ENCODE measurements at places on chromosomes 16 and 17.

DNA sequence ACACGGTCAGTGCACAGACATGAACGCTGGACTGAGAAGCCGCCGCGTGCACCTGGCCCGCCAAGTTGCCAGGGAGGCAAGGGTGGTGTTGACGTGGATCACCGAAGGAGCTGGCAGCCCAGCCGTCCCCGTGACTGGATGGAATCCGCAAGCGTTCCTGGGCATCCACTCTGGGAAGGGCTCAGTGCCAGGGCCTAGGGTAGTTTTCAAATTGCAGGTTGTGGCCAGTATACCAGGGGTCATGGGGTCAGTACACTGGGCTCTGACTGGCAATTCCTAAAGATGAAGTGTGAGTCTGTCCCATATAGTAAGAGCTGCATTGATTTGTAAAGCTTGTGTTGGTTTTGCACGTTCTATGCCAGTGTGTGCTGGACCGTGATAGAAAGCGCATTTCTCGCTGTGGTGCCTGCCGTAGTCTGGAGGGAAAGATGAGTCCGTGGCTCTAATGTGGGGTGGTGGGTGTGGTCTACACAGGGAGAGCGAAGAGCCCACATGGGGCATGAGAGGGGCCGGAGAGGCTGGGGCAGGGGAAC, 21.1 kb upstream of the METRNL start:
- H3K4me1 ChIP-seq, result peaks cover 15% of the 10 kb centered on the region
- no peaks in the 10 kb centered on the region for H3K27me3 ChIP-seq
- H3K4me3 ChIP-seq, result no peak overlapping the region

- H3K4me3 ChIP-seq, result no peak overlapping the region
- no peak overlapping the region for H3K27ac ChIP-seq
- peaks cover 30% of the 10 kb centered on the region for H3K4me1 ChIP-seq
- H3K36me3 ChIP-seq, result peaks cover 66% of the 10 kb centered on the region
- H3K27me3 ChIP-seq, result no peaks in the 10 kb centered on the region
Observed at GRCh38 chr16:87457061-87457611, 35.7 kb downstream of the ZCCHC14 start.

DNA sequence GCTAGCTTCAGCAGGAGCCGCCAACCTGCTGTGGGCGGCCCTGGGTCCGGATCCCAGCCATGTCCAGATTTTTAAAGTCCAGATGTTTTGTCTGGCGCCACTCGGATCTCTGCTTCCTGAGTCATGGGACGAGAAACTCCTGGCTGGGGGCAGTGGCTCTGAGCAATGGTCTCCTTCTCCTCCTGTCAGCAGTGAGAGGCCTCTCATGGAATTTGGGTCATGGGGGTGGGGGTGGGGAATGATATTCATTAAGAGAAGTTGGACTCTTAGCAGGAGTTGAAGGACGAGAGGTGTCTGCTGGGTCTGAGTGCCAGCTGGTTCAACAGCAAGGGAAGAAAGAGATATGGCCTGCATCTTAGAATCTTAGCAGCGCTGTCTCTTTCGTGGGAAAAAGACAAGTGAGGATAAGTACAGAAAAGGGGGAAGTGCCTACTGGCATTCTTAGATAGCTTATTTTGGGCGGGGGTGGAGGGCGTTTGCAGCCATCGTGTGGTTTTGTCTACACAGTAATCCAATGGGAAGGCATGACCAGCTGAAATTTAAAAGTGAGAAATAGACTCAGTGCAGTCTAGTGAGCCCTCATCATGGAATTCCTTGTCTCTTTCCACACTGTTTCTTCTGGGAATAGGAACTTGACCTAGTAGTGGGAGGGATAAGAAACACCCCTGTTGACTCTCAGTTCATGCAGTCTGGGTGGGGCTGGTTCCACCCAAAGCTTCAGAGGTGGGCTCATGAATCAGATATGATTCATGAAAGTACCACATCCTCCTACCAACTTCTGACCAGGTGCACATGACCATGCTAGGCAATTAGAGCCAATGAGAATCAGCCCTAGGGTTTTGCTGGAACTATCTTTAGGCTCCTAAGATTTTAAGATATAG, 80.5 kb downstream of the MYH13 start:
- peaks cover 8% of the 10 kb centered on the region for H3K27me3 ChIP-seq
- peaks cover 12% of the 10 kb centered on the region for H3K4me1 ChIP-seq
- DNase-seq, result no peak
- no peak overlapping the region for H3K4me3 ChIP-seq

DNA sequence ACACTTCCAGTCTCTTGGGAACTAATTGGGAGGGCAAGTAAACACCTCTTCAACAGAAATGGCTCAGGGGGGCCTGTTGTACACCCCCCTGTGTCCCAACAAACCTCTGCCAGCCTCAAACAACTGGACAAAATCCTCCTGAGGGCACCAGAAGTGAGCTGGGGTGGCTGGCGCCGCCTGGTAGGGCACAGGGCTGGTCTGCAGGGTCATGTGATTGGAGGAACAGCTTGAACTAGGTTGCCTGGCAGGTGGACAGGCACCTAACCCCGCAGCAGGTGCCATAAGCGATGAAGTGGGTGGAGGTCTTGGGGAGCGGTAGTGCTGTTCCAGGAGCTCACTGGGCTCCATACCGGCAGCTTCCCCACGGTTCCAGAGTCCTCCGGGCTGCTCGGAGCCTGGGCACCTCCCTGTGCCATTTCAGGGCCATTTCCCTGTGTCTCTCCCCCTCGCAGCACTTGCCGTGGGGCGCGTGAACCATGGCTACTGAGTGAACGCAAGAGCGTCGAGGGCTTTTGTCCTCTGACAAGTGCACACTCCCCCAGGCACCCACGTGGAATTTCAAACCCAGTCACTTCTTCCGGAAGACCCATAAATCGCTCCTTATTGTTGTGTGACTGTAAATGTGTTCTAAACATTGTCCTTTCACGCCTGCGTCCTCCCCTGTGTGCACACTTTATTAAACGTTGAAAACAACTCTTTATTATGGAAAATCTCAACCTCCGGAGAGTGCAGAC, 101.5 kb downstream of the SEC14L1 start:
- no peaks in the 10 kb centered on the region for H3K27me3 ChIP-seq
- H3K36me3 ChIP-seq, result no peaks in the 10 kb centered on the region
- H3K4me1 ChIP-seq, result peaks cover 6% of the 10 kb centered on the region
- no peak overlapping the region for H3K27ac ChIP-seq
- DNase-seq, result no peak

- no peaks in the 10 kb centered on the region for H3K36me3 ChIP-seq
- H3K4me1 ChIP-seq, result peaks cover 17% of the 10 kb centered on the region
- peak overlapping the region; percentile 11 for H3K4me3 ChIP-seq
- peaks cover 17% of the 10 kb centered on the region for H3K27me3 ChIP-seq
- H3K27ac ChIP-seq, result peak overlapping the region; percentile 18
- DNase-seq, result peak; percentile 72
Observed at GRCh38 chr17:79114458-79115301, 40.1 kb downstream of the ENGASE start.

DNA sequence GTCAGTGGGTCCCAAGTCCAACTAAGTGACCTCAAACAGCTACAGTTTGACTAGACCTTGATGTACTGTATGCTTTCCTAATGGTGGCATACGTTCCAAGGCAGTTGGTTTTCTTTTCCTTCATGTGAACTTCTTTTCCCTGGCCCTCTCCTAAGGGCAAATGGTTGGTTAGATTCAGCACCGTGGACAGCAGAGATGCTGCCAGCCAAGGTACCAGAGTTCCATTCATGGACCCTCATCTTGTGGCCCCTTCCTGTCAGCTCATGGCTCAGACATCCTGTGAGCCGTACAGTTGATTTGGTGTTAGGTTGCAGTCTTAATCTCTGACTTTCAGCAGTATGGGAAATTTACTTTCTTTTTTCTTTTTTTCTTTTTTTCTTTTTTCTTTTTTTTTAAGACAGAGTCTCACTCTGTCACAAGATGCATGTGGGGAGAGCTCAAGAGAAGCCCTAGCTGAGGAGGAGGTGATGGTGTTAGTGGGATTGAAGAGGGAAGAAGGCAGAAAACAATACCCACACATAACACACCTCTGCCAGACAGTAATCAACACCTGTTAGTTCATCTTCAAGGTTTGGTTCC, 122.4 kb downstream of the USP31 start:
- H3K36me3 ChIP-seq, result no peaks in the 10 kb centered on the region
- no peak for DNase-seq

- H3K36me3 ChIP-seq, result no peaks in the 10 kb centered on the region
- H3K27me3 ChIP-seq, result peaks cover 46% of the 10 kb centered on the region
- H3K4me3 ChIP-seq, result no peak overlapping the region
- H3K4me1 ChIP-seq, result peaks cover 17% of the 10 kb centered on the region
- H3K27ac ChIP-seq, result no peak overlapping the region
Observed at GRCh38 chr17:3698139-3698538, 2.2 kb upstream of the P2RX5 start.

GRCh38 chr16:50234771-50235556, 31.4 kb upstream of the ADCY7 start:
- H3K4me3 ChIP-seq, result no peak overlapping the region
- H3K36me3 ChIP-seq, result peaks cover 3% of the 10 kb centered on the region
- no peak for DNase-seq
- no peaks in the 10 kb centered on the region for H3K27me3 ChIP-seq

- H3K36me3 ChIP-seq, result no peaks in the 10 kb centered on the region
- H3K27ac ChIP-seq, result no peak overlapping the region
- peaks cover 49% of the 10 kb centered on the region for H3K27me3 ChIP-seq
- H3K4me1 ChIP-seq, result peaks cover 29% of the 10 kb centered on the region
- H3K4me3 ChIP-seq, result peak overlapping the region; percentile 28
Observed at GRCh38 chr17:7296189-7296861, 1.9 kb upstream of the YBX2 start.

DNA sequence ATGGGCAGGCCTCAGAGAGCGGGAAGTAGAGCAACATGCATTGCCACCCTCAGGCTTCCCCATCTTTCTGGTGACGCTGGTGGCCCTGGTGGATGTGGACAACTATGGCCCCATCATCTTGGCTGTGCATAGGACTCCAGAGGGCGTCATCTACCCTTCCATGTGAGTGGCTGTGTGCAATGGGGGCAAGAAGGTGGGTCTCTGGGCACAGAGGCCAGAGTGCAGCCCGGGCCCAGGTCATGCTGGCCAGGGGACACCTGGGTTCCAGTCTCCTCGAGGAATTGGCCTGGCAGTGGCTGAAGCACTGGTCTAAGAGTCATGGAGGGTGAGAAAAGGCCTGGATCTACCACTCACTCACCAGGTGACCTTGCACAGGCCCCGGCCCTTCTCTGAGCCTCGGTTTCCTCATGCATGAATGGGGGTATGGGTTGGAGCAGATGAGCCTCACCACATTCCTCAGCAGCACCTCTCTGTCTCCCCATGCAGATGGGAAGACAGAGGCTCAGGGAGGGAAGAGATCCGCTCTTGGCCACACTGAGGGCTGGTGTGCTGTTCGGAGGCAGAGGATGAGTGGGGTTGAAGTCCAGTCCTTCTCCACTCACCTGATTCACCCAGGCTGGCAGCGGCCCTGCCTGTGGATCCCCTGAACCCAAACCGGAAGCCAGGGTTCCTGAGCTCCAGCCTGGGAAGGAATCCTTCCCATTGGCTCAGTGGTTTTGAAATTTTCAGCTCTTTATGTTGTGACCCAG, 7.2 kb upstream of the ADGRG3 start:
- no peak for DNase-seq
- H3K36me3 ChIP-seq, result peaks cover 67% of the 10 kb centered on the region
- H3K4me3 ChIP-seq, result no peak overlapping the region
- no peaks in the 10 kb centered on the region for H3K27me3 ChIP-seq
- no peak overlapping the region for H3K27ac ChIP-seq

- H3K36me3 ChIP-seq, result no peaks in the 10 kb centered on the region
- H3K4me1 ChIP-seq, result peaks cover 41% of the 10 kb centered on the region
- H3K27me3 ChIP-seq, result no peaks in the 10 kb centered on the region
- no peak for DNase-seq
- H3K27ac ChIP-seq, result peak overlapping the region; percentile 12
Observed at GRCh38 chr17:31570951-31571892, 179.7 kb downstream of the RAB11FIP4 start.

DNA sequence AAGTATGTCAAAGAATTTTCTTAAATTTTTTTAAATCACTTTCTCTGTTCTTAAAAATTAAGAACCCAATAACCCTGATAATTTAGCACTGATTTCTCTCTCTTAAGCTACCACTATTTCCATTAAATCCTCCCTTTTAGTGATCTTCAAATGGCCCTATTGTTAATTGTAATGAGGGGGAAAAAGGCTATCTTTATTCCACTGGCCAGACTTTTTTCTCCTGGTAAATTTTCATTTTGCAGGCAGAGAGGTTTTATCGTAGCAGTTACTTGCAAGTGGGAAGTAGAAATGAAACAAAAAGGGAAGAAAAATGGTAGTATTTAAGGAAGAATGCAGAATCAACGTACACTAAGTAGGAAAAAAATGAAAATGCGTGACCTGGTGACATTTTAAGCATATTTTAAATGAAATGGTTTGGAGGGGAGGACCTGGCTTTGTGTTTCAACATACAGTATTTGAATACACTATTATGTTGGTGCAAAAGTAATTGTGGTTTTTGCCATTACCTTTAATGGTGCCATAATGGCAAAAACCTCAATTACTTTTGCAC, 224.9 kb downstream of the TANC2 start:
- H3K4me1 ChIP-seq, result no peaks in the 10 kb centered on the region
- no peaks in the 10 kb centered on the region for H3K27me3 ChIP-seq
- no peak for DNase-seq

- H3K27me3 ChIP-seq, result no peaks in the 10 kb centered on the region
- H3K27ac ChIP-seq, result no peak overlapping the region
- H3K4me1 ChIP-seq, result no peaks in the 10 kb centered on the region
Observed at GRCh38 chr16:89596061-89596689, 17.3 kb upstream of the DPEP1 start.

DNA sequence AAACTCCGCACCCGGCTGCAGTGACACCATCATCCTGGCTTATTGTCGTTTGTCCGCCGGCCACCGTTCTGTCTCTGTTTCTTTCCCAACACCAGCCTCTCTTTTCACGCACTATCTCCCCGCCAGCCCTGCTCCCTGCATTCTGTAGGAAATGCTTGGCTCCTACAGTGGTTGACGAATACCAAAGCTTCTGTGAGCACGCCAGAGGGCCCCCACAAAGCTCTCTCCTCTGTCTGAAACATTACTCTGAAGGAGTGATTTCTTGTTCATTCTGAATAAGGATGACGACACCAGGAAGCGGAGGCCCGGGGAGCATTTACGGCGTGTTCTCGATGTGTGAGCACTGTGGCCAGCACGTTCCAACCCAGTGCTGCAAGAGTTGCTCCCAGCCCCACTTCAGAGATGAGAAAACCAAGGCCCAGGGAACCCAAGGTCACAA, 58.8 kb downstream of the ADCY9 start:
- no peaks in the 10 kb centered on the region for H3K27me3 ChIP-seq
- no peak overlapping the region for H3K4me3 ChIP-seq
- no peak for DNase-seq
- H3K36me3 ChIP-seq, result no peaks in the 10 kb centered on the region
- peaks cover 33% of the 10 kb centered on the region for H3K4me1 ChIP-seq

All from lower lobe of right lung (tissue), 2 donors.